Activated gamma-delta T cell treated with Interleukin-2 at 50 U/mL for 16 hours (primary cell): ENCODE measurements at places on chromosomes 6 and 20.

DNA sequence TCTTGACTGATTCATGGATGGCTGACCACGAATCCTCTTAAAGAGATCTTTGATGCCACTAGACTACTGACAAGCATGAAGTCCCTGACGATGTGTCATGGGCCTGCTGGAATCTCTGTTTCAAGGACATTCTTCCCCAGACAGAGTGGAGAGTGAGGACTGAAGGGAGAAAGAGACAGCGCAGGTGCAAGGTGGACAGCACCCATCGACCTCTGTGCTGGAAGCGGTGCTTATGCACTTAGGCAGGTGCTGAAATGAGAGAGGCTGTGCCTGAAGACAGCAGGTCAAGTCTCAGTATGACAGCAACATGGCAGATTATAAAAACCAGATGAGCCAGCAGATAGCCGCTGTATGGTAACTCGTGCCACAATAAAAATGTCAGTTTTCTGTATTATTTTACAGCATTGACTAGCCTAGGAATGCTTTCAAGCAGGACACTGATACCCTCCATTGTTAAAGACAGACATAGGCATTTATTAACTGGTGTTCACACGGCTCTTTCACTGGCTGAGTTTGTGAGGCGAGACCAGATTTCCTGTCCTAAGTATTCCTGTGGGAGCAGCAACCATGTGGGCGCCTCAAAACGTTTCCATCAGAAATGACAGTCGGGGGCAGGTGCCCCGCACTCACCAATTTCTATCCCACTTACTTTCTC lies 47.5 kb downstream of the FOXC1 start:
- DNase-seq, result no peak

- DNase-seq, result no peak
These were observed 110.3 kb upstream of the EYA4 start for GRCh38 chr6:133130863-133131262.

GRCh38 chr6:108175592-108176279 lies 9.9 kb downstream of the NR2E1 start:
- DNase-seq, result no peak

DNA sequence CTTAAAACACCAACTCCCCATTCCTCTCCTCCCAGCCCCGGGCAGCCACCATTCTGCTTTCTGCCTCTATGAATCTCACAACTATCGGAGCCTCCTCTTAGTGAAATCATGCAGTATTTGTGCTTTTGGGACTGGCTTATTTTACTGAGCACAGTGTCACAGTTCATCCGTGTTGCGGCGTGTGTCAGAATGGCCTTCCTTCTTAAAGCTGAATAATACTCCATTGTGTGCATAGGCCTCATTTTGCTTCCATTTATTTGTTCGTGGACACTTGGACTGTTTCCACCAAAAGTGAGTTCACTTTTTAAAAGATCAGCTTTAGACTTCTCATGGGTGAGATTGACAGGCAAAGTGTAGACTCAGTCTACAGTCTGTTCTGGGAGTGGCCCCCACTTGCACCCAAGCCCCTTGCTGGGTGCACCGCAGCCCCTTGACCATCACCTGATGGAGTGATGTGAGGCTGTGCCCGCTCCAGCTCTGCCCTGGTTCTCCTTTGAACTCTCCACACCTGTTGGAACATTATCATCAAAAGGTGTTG lies 12.6 kb downstream of the DUSP22 start:
- no peak for DNase-seq

- DNase-seq, result no peak
These were observed 10.0 kb downstream of the BICRAL start for GRCh38 chr6:42791706-42792320.

DNA sequence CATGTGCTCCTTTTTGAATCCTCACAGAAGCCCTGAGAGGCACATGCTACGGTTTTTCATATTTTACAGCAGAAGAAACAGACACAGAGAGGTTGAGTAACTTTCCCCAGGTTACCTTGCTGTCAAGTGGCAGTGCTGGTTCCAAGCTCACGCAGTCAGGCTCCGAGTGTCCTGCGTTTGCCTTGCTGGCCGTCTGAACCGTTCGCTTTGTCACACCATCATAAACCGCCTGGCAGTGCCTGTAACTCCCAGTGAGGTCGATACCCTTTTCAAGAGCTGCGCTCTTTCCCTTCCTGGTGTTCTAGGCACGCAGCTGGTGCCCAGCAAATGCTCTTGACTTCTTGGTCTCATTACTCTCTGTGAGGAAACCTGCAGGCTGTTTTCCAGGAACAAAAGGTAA lies 31.3 kb upstream of the KCNG1 start:
- no peak for DNase-seq

DNA sequence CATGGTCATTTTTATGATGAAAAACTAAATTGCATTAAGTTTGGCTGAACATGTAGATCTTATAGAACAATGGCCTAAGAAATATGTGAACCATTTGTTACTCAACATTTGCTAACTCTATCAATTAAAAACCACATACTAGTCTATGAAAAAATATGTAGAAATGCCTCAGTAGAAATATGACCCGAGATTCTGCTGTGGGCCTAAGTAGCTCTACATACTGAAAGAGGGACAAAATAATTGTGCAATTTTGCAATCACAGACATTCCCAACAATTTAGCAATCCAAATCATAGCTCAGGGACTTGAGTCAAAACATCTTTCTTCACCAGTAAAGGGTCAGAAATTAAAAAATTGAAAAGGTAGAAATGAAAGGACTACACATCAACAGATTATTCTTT lies 619.0 kb downstream of the FRK start:
- no peak for DNase-seq

GRCh38 chr20:16049529-16050093 lies 523.6 kb downstream of the KIF16B start:
- DNase-seq, result no peak

DNA sequence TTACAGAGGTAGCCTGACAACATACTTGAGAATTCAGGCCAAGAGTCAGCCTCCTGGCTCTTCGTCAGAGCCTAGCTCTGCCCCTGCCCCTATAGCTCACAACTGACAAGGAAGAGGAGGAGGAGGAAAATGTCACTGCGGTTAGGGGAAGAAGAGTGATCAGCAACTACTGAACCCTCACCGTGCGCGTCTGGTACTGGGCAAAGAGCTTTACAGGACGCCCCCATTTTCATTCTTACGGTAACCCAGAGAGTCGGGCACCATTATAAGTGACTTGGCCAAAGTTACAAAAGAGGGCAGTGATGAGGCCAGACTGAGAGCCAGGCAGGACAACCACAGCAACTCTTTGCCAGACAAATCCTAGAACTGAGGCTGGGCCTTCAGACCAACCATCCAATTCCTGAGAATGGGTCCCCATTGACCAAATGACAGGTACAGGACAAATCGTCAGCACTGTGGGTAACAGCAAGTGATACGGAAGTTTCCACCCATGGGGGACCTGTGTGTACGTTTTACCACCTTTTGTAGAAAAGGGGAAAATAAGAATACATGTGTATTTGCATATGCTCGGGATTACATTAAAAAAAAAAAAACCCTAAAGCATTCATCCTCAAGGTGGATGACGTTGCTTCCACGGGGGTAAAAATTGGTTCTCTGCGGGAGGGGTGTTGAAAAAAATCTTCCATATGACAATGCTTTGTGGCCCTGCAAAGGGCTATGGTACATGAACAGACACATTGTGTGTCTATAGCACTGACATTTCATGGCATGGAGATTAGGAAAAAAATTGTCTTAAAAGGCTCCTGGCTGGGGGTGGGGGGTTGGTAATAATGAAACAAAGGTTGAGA lies 118.0 kb downstream of the NFATC2 start:
- no peak for DNase-seq

DNA sequence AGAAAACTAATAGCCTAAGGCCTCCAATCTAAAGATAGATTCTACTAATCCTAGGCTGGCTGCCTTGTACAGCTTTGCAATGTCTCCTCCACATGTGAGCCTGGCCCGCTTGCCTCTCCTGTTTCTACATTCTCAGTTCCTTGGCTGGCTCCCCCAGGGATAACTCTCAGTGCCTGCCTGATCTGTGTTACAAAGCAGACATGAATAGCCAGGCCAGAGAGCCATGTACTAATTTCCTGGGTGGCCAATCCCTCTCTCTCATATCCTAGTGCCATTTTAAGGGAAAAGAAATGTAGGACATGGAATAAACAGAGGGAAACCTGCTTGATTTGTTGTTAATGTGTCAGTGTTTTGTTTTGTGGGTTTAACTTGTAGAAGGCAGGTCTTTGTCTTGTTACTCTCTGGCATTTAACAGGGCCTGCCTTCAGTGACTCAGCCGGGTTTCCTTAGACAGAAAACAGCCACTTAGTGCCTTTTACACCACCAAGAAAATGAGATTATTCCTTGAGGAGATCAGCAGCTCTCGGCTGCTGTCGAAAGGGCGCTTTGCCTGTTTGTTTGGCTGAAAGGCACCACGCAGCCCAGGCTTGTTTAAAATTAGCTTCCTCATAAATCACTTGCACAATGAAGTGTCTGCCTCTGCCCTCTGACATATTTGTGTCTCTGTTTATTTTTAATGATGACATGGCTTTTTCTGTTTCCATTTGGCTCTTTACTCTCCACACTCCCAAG lies 702.7 kb downstream of the MAFB start:
- DNase-seq, result no peak

- DNase-seq, result no peak
These were observed 336.0 kb downstream of the SYNE1 start for GRCh38 chr6:152301021-152301764.

DNA sequence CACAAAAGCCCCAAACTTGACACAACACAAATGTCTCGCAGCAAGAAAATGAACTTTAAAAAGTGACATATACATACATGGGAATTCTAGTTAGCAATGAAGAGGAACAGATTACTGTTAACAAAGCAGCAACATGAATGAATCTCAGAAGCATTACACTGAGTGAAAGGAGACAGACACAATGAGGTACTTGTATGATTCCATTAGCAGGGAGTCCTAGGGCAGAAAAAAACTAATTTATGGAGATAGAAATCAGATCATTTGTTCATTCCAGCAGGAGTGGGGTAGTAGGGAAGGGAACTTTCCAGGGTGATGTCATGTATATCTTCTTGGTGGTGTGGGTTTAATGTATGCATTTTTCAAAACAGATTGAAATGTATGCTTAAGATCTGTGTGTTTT lies 524.4 kb downstream of the KIF16B start:
- no peak for DNase-seq

GRCh38 chr20:61621035-61621730 lies 369.1 kb downstream of the CDH4 start:
- no peak for DNase-seq

- no peak for DNase-seq
These were observed 56.5 kb downstream of the SCML4 start for GRCh38 chr6:107767637-107768036.

DNA sequence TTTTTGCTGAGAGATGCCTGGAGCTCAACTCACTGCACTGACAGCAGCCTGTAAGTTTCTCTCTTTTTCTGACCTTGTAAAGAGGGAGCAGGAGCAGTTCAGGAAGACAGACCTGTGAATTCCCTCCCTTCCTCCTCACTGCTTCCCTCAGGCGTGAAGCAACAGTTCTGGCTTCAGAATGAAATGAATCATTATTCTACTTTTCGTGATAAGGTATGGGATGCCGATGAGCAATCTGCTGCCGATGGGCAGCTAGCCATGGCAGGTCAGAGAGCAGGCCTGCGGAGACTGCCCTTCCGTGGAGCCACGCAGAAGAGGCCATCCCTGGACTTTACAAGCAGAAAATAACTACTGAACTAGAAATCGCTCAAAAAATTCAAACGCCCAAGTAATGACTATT lies 426.5 kb upstream of the RNF217 start:
- no peak for DNase-seq

- no peak for DNase-seq
These were observed 98.6 kb upstream of the RIN2 start for GRCh38 chr20:19659448-19659847.

GRCh38 chr6:35694462-35694861 lies 5.7 kb upstream of the FKBP5 start:
- DNase-seq, result no peak

- DNase-seq, result no peak
These were observed 17.8 kb downstream of the AAR2 start for GRCh38 chr20:36254076-36254475.

DNA sequence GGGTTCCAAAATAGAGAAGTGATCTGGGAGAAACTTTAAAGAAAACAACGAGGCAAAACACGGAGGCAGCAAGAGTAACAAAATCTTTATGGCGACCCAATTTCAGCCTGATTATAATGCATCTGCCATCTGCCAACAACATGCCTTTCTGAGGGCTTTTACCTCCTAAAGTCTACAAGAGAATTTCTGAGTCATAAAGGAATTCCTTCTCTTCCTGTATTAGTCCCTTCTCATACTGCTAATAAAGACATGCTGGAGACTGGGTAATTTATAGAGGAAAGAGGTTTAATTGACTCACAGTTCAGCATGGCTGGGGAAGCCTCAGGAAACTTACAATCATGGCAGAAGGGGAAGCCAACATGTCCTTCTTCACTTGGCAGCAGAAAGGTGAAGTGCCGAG lies 226.6 kb downstream of the HACE1 start:
- DNase-seq, result no peak

GRCh38 chr6:157456524-157456829 lies 75.5 kb downstream of the ZDHHC14 start:
- no peak for DNase-seq

GRCh38 chr6:26267083-26267589 lies 97.9 kb upstream of the BTN3A2 start:
- no peak for DNase-seq

DNA sequence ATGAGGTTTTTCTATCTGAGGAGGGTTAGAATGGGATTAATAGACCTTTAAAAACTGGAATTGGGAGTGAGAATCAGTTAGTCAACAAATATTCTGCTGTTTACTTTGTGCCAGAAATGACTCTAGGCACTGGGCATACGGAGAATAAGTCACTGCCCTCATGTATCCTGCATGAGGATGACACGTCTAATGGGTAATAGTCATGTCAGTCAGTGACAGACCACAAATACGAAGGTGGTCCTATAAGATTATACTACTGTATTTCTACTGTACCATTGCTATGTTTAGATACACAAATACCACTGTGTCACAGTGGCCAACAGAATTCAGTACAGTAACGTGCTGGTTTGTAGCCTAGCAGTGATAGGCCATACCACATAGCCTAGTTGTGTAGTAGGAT lies 30.7 kb downstream of the ZFAND3 start:
- no peak for DNase-seq

- no peak for DNase-seq
These were observed 50.7 kb downstream of the DOK5 start for GRCh38 chr20:54525916-54526590.

DNA sequence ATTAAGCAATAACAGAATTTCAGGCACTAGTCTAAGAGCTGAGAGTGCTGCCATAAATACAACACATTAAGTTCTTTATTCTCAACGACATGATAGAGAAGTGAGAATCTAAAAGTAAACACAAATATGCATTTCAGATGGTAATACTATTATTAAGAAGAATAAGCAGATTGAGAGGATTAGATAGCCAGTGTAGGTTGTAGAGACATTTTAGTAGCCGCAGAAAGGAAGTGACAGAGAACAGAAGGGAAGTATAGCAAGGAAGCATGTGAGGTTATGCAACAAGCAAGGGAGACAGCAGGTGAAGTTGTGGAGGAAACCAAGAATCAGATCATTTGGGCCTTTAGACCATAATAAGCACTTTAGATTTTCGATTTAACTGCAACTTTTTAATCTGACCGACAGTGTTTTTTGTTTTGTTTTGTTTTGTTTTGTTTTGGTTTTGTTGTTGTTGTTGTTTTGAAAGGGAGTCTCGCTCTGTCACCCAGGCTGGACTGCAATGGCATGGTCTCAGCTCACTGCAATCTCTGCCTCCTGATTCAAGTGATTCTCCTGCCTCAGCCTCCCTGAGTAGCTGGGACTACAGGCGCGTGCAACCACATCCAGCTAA lies 737.0 kb upstream of the ADGRB3 start:
- DNase-seq, result no peak
